Smooth muscle cell of the brain vasculature (primary cell): ENCODE measurements at places on chromosomes 7 and 10.

- no peak for DNase-seq
These were observed 305.1 kb downstream of the FGFR2 start for GRCh38 chr10:121293110-121293509.

DNA sequence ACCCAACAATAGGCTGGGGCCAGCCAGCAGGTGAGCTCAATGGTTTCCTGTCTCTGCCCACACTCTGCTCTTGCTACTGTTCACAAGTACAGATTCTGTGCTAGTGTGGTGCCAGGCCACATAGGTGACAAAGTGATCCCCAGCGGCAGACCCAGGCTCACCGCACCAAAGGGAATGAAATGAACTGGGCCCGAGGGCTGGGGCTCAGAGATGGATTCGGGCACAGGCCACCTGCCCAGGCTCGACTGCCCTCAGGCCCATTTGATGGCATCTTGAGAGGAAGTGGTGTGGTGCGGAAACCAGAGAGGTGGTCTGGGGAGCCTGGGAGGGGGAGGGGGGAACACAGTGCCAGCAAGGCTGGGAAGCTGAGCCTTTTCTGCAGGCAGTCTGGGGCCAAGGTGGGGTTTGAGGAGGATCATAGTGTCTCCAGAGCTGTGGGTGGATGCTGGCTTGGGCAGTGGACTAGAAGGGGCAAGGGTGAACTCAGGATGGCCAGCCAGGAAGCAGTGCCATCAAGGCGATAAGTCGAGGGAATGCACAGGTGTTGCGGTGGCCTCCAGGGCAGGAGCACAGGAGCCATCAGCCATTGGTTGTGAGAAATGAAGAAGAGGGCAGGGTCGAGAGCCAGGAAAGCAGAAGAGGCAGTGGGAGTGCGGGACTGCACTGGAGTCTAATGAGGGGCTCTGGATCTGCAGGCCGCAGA lies 85.2 kb downstream of the ARHGAP22 start:
- DNase-seq: no peak

DNA sequence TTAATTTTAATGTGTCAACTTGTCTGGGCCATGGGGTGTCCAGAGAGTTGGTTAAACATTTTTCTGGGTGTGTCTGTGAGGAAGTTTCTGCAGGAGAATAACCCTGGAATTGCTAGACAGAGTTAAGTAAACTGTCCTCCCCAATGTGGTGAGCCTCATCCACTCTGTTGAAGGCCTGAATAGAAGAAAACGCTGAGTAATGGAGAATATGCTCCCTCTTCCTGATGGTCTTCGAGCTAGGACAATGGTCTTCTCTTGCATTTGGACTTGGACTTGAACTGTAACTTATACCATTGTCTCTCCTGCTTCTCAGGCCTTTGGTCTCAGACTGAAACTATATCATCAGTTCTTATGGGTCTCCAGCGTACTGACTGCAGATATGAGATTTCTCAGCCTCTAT lies 296.0 kb upstream of the IMMP2L start:
- no peak for DNase-seq

DNA sequence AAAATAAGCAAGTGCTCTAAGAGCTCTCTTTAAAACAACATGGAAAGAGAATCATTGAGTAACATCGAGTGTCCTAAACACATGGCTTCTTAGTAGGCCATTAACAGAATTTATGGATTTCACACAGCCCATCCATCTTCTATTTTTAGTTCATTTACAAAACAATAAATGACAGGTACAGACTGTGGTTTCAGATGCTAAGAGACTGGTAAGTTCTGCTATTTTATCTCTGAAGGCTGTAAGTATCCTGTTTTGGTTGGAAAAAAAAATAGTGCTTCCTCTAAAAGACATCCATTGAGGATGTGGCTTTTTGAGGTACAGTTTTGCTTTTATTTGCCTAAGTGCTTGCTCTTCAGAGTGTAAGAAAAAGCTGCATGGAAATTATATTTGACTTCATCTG lies 27.4 kb upstream of the GNAI1 start:
- DNase-seq: no peak

DNA sequence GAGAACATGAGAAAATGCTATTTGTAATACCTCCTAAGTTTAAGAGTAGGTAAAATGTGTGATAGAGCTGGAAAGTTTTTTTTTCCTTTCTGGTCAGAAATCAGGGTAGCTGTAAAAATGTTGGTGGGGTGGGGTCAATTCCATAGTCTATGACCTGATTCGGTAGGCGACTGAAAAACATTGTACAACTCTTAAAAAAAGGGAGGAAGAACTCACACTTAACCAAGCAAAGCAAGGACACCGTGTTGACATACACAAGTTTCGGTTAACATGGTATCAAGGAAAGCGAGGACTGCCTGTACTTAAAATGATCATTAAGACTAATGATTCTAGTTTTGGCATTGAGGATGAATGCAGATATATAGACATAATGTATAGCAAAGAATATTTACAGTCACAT lies 1.8 kb upstream of the ZEB1 start:
- no peak for DNase-seq

DNA sequence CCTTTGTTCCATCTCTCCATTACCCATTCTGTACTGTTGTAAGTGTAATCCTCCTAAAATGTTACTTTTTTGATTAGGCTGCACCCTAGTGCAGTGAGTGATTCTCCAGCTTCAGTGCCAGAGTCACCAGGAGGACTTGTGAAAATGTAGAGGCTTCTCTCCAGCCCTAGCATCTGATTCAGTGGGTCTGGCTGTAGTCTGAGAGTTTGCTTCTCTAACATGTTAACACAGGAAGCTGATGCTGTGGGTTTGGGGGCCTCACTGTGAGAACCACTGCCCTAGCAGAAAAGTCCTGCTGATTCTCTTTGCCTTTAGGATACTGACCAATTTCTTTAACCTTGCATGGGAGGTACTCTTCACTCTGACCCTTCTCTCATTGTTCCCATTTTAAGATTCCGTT lies 24.4 kb downstream of the CSGALNACT2 start:
- no peak for DNase-seq

DNA sequence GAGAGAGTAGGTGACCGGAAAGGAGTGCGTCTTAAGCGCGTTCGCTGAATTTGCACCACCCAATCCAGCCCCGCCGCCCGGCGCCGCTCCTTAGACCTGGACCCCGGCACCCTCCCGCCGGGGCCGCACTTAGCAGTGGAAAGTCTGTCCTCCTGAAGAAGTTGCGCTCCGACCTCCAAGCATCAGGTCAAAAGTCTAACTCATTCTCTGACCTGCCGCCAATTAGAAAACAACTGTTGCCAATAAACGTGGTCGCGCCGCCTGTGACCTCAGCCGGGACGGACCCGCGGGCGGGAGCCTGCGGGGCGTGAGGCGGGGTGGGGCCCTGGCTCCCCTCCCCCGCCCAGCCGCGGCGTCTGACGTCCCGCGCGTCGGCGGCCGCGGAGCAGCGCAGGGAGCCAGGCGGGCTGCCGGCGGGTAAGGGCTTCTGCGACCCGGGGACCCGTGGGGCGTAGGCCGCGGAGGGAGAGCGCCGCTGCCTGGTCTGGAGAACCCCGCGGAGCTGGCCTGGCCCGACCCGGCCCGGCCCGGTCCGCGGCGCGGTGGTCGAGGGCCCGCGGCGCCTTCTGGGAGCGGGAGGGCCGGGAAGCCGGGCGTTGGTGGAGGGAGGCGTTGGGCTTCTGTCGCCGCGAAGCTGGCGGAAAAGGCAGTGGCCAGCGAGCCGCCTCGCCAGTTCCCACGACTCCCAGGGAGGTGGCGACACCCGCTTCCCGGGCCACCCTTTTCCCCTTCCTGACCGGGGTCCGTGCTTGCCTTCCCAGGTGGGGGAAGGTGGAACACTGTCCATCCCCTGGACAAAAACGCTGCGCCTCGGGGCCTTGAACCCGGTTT lies at the start of gene BCAP29:
BCAP29 (plus strand) TSS at position 362 of the 831 bp plus-strand sequence. CDS start 527 bp downstream, outside the sequence.
- DNase-seq: no peak

- no peak for DNase-seq
These were observed 210.9 kb downstream of the TEX36 start for GRCh38 chr10:125472010-125472607.

DNA sequence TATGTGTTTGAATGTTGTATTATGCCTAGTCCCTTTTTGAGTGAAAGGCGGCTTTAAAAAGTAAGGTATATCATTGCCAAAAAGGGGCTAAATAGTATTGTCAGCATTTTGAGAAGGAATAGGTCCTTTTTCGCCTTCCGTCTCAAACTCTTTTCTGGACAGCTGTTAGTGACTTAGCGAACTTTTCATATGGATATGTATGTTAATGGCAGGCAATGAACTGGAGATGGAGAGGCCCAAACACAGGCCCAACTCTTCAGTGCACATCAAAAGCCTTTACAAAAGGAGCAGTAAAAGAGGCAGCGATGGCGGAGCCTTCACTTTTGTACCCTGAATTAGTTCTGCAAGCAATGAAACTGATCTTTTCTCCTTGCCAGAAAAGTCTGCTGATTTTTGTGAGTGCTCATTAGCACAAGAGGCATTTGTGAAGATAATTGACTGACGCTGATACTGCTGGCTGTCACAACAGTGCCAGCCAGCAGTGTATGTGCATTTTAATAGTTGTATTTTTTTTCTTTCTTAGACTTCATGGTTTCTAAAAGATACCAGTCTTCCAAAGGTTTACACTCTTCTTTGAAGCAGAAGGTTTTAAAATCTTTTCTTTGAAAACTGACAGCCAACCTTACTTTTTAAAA lies 243.7 kb upstream of the SP8 start:
- DNase-seq: no peak

DNA sequence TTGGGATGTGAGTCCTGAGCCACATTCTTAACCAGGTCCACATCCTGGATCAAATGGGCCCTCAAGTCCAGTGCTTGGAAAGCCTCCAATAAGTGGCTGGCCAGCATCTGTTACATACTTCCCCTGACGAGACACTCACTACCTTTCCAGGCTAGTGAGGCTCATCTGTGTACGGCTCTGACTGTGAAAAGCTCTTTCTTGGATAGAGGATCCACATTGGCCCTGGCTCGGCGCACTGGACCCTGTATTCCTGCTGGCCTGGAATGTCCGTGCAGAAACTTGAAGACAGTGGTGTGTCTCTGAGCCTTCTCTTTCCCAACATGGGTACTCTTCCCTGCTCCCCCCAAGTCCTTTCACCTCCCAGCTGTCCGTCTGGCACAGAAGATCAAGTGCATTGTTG lies 35.5 kb downstream of the MYL10 start:
- DNase-seq: no peak

- no peak for DNase-seq
These were observed 9.1 kb downstream of the TTYH3 start for GRCh38 chr7:2640846-2641316.

DNA sequence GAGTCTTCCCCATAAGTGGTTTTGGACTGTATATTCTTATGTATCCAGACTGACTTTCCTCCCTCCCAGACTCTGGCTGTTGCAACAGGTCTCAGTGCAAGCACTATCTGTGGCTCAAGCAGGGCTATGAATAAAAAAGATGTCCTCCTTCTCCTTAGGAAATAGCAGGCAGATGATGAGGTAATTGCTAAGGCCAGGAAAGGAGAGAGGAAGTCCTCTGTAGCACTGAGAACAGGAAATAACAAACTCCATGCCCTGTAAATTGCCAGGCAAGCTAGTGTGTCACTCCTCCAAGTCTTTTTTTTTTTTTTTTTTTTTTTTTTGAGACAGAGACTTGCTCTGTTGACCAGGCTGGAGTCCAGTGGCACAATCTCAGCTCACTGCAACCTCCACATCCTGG lies 900.1 kb downstream of the TYW1 start:
- DNase-seq: no peak

GRCh38 chr10:101695404-101695890 lies 477 bp upstream of the FBXW4 start:
- DNase-seq: no peak

GRCh38 chr7:139108266-139109187 lies 993 bp downstream of the ZC3HAV1 start:
- DNase-seq: no peak

GRCh38 chr7:66837007-66837406 lies 84.0 kb upstream of the TMEM248 start:
- no peak for DNase-seq

DNA sequence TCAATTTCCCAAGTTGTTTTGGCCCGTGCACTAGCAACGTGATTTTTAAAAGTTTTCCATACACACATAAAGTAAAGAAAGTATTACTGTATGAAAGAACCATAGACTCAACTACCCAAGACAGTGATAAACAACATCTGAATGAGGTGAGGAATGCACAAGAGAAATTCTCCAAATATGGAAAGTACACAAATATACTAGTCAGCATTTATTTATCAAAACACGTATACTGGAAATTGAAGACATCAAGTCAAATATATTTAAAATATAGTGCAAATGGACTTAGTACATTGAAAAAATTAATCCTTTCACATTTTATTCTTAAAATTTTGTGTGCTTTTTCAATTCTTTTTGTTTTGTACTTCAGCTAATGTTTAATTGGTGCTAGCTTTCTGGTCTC lies 143.6 kb downstream of the ARL4A start:
- DNase-seq: no peak

- DNase-seq: no peak
These were observed 612.2 kb upstream of the MKI67 start for GRCh38 chr10:128738386-128738915.

- DNase-seq: no peak
These were observed 135.4 kb downstream of the HIBADH start for GRCh38 chr7:27527348-27527714.

DNA sequence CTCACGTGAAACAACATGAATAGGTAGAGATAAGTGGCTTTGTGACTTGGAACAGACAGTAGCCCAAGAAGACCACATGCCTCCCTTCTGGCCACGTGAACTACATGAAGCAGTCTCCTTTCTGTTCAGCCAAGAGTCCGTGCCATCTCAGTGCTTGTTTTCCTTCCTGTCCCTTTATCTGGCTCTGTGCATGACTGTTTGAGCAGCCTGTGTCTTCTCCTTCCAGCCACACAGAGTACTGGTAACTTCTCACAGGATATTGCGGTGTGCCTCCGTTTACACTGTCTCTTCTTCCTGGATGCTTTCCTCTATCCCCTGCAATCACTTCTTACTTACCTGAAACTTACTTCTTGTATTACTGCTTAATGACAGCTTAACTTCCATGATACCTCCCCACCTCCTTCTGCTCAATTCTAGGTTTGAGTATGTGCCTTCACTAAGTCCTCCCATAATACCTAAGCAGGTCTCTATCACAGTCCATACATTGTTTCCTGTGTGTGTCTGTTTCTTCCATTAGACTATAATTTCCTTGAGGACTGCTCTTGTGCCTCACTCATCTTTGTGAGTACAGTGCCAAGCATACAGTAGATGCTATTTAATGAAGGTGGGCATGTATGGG lies 748.7 kb downstream of the AUTS2 start:
- no peak for DNase-seq

GRCh38 chr10:119393019-119393418 lies 149.5 kb downstream of the RGS10 start:
- DNase-seq: no peak

- DNase-seq: no peak
These were observed 112.8 kb upstream of the PDCD4 start for GRCh38 chr10:110758898-110759297.
